ENCODE measurements at places on chromosomes 6 and 20. TPM values are rescaled to one million over a fixed set of nuclear protein-coding genes. Genes with fewer than 3 reads are reported as not detected.

The MC3R gene
- not detected for total RNA-seq

The CPNE5 gene
- total RNA-seq: 0.40 TPM

The C6orf141 gene
- 0.25 TPM for total RNA-seq

The BMP2 gene
- total RNA-seq: 8.8 TPM

The SPAG4 gene
- 5.2 TPM for total RNA-seq

The PAX1 gene
- total RNA-seq: not detected

The PSORS1C2 gene
- total RNA-seq: not detected

The GHRH gene
- total RNA-seq: not detected

The XKR7 gene
- total RNA-seq: not detected

Data from aortic smooth muscle cell (primary cell).